ENCODE measurements at places on chromosomes 5 and 9.

DNA sequence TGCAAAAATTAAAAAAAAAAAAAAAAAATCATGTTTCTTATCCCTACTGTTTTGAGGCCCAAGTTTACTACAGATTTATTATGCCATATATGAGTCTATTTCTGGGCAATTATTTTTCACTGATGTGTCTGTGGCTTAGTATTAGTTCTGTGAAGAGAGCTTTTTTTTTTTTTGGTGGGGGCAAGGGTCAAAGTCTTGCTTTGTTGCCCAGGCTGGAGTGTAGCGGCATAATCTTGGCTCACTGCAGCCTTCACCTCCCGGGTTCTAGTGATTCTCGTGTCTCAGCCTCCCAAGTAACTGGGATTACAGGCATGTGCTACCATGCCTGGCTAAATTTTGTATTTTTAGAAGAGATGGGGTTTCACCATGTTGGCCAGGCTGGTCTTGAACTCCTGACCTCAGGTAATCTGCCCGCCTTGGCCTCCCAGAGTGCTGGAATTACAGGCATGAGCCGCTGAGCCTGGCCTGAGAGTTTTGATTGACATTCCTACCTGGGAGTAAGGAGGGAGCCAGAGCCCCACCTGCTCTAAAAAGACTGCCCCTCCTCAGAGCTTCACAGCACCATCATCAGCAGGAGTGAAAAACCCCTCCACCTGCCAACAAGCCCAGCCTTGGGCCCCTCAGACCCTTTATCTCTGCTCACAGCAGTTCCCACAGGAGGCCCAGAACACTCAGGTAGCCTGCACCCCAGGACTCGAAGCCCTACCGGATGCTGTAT is 36.1 kb upstream of the JADE2 start:
- no peak for DNase-seq

- DNase-seq, result peak; percentile 79
These were observed 115.4 kb downstream of the RGS3 start for GRCh38 chr9:113578882-113579282.

- no peak for DNase-seq
These were observed 678 bp downstream of the PLPP7 start for GRCh38 chr9:131290036-131290766.

DNA sequence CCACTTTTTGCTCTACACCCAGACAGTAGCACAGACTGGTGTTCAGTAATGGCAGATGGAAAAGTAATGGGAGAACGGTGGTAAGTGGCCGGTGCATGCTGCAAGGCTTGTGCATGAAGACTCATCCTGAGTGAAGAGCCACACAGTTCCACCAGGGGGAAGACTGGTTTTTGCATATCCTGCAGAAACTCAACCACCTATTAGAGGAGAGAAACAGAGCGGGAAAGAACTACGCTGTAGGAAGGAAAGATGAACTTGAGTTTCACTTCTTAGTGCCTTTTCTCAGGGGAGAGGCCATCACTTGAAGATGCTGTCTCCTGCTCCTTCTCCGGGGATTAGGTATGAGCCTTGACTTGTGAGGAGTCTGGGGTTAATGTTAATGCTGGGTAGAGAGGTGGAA is 9.4 kb upstream of the PRSS3 start:
- DNase-seq, result no peak

- DNase-seq, result no peak
These were observed 57.6 kb downstream of the TMOD1 start for GRCh38 chr9:97559111-97559514.

DNA sequence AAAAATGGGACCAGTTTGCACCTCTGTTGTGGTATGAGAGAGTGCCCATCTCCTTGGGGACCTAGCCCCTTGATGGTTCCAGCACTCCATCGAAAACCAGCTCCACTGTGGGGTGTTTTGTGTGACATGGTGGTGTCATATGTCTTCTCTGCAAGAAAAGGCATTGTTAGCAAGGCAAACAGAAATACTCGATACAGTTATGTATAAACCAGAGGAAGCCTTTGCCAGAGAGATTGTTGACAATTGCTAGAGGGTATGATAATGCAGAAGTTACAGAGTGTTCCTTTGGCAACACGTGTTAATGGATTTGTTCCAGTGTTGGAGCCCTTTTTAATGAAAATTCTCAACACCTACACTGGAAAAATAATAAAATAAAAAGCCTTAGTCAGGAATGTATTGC is 270.4 kb upstream of the DMRT1 start:
- no peak for DNase-seq

- DNase-seq, result no peak
These were observed 219.1 kb upstream of the PPP1R2B start for GRCh38 chr5:156631005-156631404.

DNA sequence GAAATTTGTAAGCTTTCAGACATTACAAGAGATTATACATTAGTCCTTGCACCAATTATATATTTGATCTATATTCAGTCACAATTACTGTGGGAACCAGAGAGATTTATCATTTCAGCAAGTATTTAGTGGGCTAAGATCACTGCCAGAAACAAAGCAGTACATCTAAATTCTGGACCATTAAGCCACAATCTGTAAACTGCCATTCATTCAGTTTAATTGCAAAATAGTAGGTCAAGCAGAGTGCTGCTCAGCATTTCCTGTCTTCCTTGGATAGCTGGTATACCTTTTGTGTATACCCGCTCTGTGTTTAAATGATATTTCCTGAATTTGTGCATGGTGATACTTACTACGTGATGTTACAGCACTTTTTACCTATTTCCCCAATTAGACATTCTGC is 42.6 kb downstream of the CDH10 start:
- DNase-seq, result no peak

GRCh38 chr9:1005043-1005667 is 28.7 kb downstream of the DMRT3 start:
- no peak for DNase-seq

- DNase-seq, result no peak
These were observed 47.8 kb upstream of the INSYN2B start for GRCh38 chr5:170028124-170028523.

GRCh38 chr5:41598011-41598410 is 87.6 kb upstream of the PLCXD3 start:
- DNase-seq, result no peak

GRCh38 chr9:137783521-137783920 is 94.1 kb upstream of the CACNA1B start:
- no peak for DNase-seq

DNA sequence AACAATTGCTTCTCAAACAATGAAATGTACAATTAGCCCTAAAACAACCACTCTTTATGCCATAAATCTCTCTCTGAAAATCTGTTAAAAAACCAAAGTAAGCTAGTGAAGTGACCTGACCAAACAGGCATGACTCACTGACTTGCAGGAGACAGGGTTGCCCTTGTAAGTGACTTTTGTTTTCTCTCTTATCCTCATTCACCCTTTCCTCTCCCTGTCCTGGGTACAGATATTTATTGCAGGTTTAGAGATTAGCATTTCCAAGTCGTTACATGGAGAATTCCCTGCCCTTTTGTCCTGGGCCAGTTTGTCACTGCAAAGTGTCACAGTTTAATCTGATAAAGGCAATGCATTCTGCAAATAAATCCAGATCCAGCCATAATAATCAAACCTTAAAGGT is 484.2 kb downstream of the IRX1 start:
- DNase-seq, result no peak

GRCh38 chr5:34719029-34719428 is 62.9 kb downstream of the RAI14 start:
- DNase-seq, result no peak

- DNase-seq, result no peak
These were observed at the start of gene TRAF1 for GRCh38 chr9:120926397-120926928. Gene TRAF1, minus strand, starts transcription at chr9:120926796. Its CDS starts 721 bp downstream, at chr9:120926075.

DNA sequence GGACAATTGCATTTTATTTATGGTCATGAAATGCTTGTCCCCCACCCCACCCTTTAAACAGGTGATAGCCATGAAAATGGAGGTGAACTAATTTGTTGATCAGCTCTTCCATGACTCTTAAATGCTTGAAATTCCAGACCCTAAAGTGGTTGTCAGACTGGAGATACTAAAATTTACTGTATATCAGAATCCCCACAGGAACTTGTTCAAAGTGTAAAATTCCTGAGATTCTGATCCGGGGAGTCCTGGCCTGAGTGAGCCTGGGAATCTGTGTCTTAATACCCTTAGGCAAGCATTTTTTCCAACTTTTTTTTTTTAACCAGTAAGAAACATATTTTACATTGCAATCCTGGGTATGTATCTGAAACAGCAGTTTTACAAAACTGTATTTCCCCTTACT is 4.7 kb downstream of the SKP2 start:
- no peak for DNase-seq

DNA sequence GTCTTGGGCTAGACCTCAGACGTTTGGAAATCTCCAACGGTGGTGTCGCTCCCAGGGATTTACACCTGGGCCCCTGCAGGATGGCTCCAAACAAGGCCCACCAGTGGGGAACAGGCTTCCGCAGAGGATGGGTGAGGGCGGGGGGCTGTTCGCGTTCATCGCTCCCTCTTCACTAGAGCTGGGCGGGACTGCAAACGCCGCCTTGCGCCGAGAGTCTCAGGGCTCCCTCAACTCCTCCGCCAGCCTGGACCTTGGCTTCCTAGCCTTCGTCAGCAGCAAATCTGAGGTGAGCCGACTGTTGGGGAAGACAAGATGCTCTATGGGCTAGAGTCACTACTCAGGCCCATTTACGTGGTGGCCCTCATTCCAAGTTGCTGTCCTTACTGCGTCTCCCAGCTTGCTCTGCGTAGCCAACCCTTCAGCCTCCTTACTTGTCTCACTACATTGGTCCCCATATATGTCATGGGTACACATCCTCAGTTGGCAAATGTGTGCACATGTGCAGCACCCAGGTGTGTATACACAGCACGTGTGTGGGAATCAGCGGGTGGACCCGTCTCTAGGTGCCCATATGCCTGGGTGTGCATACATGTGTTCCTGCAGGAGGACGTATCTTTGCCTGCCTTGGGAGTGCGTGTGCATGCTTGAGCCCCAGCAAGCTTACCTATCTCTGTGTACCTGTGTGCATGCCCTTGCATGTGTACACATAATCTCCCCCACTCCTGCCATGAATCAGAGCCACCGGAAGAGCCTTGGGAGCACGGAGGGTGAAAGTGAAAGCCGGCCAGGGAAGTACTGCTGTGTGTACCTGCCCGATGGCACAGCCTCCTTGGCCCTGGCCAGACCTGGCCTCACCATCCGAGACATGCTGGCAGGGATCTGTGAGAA is 10.5 kb downstream of the RGS14 start:
- no peak for DNase-seq

Data from stimulated activated CD4-positive, alpha-beta T cell treated with anti-CD3 and anti-CD28 coated beads, Interleukin-1b, Interleukin-23, amount 100 ng/mL, for 24 hours (primary cell).